ENCODE measurements at places on chromosomes 7 and 10. TPM values are rescaled to one million over a fixed set of nuclear protein-coding genes. Genes with fewer than 3 reads are reported as not detected.
A peak's percentile ranks its signal among the peaks of the same experiment; 100 is the strongest.

DNA sequence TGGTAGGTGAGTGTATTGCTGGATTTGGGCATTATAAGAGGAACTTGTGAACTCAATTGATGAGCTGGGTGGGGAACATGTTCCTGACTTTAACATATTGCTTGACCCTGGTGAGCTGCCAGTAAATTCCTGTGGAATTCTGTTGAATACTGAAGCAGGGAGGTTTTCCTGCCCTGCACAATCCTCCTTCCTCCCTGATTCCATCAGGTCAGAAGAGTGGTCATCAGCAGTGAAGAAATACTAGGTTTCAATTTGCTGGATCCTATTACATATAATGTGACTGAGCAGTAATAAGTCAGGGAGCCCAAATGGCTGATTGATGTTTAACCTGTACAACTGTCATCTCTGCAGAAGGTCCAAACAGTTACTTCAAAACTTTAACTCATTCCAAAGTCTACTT lies 581.2 kb downstream of the SUGCT start:
- H3K27me3 ChIP-seq: no peaks in the 10 kb centered on the region
- H3K4me1 ChIP-seq: peaks cover 6% of the 10 kb centered on the region
- H3K27ac ChIP-seq: no peak overlapping the region
- no peak for DNase-seq
- H3K36me3 ChIP-seq: no peaks in the 10 kb centered on the region
- H3K4me3 ChIP-seq: no peak overlapping the region

- no peaks in the 10 kb centered on the region for H3K27me3 ChIP-seq
- no peak overlapping the region for H3K4me3 ChIP-seq
- H3K4me1 ChIP-seq: peaks cover 2% of the 10 kb centered on the region
- no peak for DNase-seq
- no peaks in the 10 kb centered on the region for H3K36me3 ChIP-seq
These were observed 33.9 kb downstream of the CACUL1 start for GRCh38 chr10:118720685-118721538.

- H3K27ac ChIP-seq: no peak overlapping the region
- H3K27me3 ChIP-seq: no peaks in the 10 kb centered on the region
- peaks cover 2% of the 10 kb centered on the region for H3K4me1 ChIP-seq
- no peaks in the 10 kb centered on the region for H3K36me3 ChIP-seq
- peak; percentile 68 for DNase-seq
These were observed 75.7 kb downstream of the LYZL2 start for GRCh38 chr10:30553626-30554439.

DNA sequence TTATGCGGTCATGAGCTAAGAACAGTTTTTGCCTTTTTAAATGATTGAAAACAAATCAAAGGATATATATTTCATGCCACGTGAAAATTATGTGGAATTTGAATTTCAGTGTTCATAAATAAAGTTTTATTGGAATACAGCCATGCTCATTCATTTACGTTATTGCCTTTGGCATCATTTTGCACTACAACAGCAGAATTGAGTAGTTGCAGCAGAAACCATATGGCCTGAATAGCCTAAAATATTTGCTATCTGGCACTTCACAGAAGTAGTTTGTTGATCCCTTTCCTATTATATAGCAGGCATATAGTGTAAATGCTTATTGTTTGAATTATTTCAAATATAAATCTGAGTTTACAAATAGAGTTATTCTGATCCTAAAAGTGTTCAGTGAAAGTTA lies 59.7 kb downstream of the AUTS2 start:
- H3K4me1 ChIP-seq: peaks cover 23% of the 10 kb centered on the region
- H3K36me3 ChIP-seq: no peaks in the 10 kb centered on the region
- no peak for DNase-seq
- no peaks in the 10 kb centered on the region for H3K27me3 ChIP-seq
- H3K27ac ChIP-seq: no peak overlapping the region

DNA sequence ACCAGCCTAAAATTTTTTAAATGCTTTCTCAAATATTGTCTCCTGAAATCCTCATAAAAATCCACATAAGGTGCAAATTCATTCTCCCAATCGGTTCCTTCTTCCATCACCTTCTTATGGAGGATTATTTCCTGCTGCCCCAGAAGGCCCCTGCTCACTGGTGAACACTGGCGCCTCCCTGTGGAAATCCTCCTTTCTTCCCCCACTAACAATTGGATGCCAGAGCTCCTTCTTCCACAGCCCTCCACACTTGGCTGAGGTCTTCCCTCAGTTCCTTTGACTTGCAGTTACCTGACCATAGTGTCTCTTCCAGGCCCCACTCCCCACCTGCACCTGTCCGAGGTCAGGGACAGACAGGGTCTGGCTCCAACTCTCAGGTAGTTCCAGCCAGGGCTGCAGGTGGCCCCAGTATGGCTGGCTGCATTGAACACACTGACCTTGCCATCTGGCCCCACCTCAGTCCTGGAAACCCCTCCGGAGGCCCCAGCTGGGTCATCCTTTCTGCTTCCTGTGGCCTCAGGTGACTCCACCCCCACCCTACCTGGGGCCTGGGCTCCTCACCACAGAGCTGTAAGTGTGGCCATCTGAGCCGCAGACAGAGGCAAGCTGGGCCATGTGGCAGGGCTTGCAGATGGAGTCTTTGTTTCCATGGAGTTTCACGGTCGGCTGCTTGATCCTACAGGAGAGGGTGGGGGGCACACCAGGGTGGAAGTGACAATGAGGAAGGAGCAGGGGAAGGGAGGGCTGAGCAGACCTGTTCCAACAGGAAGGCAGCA lies 18.4 kb downstream of the SPOCK2 start:
- DNase-seq: no peak
- no peaks in the 10 kb centered on the region for H3K36me3 ChIP-seq
- H3K27me3 ChIP-seq: no peaks in the 10 kb centered on the region
- no peak overlapping the region for H3K27ac ChIP-seq
- H3K4me1 ChIP-seq: peaks cover 23% of the 10 kb centered on the region

GRCh38 chr10:3085785-3086567 lies 18.6 kb downstream of the PFKP start:
- no peak overlapping the region for H3K4me3 ChIP-seq
- H3K27ac ChIP-seq: no peak overlapping the region
- DNase-seq: no peak
- H3K4me1 ChIP-seq: no peaks in the 10 kb centered on the region
- H3K36me3 ChIP-seq: no peaks in the 10 kb centered on the region

DNA sequence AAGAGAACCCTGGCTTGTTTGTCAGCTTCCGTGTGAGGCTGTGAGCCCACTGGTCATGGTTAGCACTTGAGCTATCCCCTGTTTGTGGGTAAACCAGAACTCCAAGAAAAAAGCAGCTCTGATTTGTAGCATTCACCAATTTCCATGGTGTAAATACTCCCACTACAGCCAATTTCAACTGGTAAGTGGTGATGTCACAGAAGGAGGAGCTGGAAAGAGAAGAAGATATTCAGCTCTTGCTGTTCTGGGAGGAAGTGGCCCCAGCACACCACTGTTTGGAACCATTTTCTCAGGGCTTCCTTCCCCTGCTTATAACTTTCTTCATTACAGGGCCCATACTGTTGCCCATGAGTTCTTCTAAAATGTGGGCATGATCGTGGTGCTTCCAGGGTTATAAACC lies 500.1 kb upstream of the ZMIZ1 start:
- DNase-seq: no peak
- no peaks in the 10 kb centered on the region for H3K36me3 ChIP-seq
- H3K27me3 ChIP-seq: no peaks in the 10 kb centered on the region
- no peak overlapping the region for H3K4me3 ChIP-seq

GRCh38 chr10:16545116-16545736 lies 23.5 kb upstream of the C1QL3 start:
- H3K4me1 ChIP-seq: no peaks in the 10 kb centered on the region
- no peak for DNase-seq
- H3K36me3 ChIP-seq: no peaks in the 10 kb centered on the region

GRCh38 chr10:5354068-5354467 lies 10.7 kb upstream of the UCN3 start:
- no peaks in the 10 kb centered on the region for H3K4me1 ChIP-seq
- no peak overlapping the region for H3K27ac ChIP-seq
- DNase-seq: no peak
- no peaks in the 10 kb centered on the region for H3K36me3 ChIP-seq

DNA sequence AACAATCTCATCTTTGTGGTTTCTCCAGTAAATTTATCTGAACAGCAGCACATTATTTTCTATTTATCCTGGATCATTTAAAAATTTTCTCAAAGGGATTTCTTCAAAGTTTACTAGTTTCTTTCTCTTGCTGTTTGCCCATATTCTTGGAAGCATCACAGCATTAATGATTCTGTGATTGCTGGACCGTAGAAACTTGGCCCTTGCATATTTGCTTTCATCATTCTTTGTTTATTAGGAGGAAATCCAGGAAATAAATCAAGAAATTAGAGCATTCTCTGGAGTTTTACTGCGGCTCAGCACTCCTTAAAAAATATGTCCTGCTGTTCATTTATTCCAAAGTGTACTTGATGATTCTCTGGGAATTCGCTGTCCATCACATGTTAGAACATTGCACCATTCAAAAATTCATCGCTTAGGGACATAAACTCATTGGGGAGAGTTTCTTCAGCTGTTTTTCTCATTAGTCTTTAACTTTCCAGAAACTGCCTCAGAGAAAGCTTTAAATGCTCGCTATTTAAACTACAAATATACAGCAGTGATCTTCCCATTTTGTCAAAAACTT lies 264.0 kb upstream of the CDC14C start:
- H3K4me1 ChIP-seq: no peaks in the 10 kb centered on the region
- no peaks in the 10 kb centered on the region for H3K27me3 ChIP-seq
- H3K27ac ChIP-seq: no peak overlapping the region
- no peak overlapping the region for H3K4me3 ChIP-seq
- no peaks in the 10 kb centered on the region for H3K36me3 ChIP-seq

DNA sequence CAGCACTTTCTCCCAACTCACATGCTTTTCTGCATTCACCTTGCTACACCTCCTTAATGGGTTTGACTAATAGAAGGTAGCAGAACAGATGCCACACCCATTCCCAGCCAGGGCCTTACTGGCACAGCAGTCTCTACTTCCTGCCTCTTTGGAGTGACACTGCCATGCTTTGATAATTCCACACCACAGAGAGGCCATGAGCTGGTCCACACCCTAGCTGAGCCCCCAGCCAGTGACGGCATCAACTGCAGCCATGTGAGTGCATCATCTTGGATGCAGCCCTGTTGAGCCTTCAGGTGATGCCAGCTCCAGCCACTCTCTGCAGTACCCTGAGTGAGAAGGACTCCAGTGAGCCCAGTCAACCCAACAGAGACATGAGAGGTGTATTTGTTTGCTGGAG lies 27.5 kb upstream of the EZH2 start:
- no peak overlapping the region for H3K27ac ChIP-seq
- H3K4me3 ChIP-seq: no peak overlapping the region
- no peaks in the 10 kb centered on the region for H3K36me3 ChIP-seq
- DNase-seq: no peak

- no peaks in the 10 kb centered on the region for H3K27me3 ChIP-seq
- H3K27ac ChIP-seq: no peak overlapping the region
- H3K36me3 ChIP-seq: no peaks in the 10 kb centered on the region
- no peak for DNase-seq
- H3K4me3 ChIP-seq: no peak overlapping the region
These were observed 113.2 kb downstream of the CDK6 start for GRCh38 chr7:92723205-92723604.

DNA sequence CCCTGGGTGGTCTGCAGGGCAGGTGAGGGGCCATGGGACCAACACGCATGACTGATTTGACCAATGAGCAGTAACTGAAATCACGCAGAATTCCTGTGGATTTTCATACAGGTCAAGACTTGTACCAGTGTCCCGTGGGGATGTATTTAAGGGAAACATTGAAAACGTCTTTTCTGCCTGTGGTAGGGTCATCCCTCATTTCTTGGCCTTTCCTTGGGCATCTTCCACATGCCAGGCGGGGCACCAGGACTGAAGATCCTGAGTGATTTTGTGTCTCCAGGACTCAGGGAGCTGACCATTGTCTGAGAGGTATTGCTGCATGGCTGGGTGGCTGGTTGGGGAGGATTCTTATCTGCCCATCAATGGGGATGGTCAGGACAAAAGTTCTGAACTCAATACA lies 289.0 kb downstream of the GLRX3 start:
- DNase-seq: no peak
- no peaks in the 10 kb centered on the region for H3K36me3 ChIP-seq
- H3K27ac ChIP-seq: no peak overlapping the region
- H3K4me1 ChIP-seq: no peaks in the 10 kb centered on the region
- no peaks in the 10 kb centered on the region for H3K27me3 ChIP-seq

- H3K4me1 ChIP-seq: peaks cover 1% of the 10 kb centered on the region
- no peaks in the 10 kb centered on the region for H3K27me3 ChIP-seq
- H3K27ac ChIP-seq: no peak overlapping the region
- no peak for DNase-seq
These were observed 7.7 kb downstream of the USP6NL start for GRCh38 chr10:11603741-11604140.

DNA sequence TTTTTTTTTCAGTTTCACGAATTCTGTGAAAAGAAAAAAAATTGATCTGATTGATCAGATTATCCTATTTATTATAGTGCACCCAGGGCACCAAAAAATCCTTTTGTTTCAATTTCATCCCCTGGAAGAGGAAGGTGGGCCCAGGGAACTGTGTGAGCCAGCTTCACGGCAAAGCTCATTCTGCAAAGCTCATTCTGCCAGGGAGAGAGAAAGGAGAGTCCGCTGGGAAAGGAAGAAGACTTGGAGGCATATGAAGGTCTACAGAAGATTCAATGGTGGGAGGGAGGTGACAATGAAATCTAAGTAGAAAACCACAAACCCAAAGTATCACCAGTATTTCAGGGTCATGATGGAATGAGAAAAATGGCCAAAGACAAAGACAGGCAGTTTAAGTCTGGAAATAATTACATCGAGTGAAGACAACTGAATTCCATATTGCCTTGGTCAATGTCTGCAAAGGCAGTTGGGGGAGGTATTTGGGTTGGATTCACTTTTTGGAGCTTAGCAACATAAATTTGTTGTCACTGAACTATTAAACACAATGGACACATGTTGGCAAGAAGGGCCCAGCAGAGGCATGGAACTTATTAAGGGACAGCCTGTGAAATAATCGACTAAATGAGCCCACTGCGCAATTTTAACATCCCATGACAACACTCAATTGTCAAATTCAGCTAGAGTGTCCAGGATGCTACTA lies 587.8 kb upstream of the MKI67 start:
- no peaks in the 10 kb centered on the region for H3K36me3 ChIP-seq
- H3K27me3 ChIP-seq: no peaks in the 10 kb centered on the region
- H3K4me1 ChIP-seq: no peaks in the 10 kb centered on the region
- H3K4me3 ChIP-seq: no peak overlapping the region
- H3K27ac ChIP-seq: no peak overlapping the region

GRCh38 chr7:82286798-82287140 lies 156.8 kb downstream of the CACNA2D1 start:
- H3K27ac ChIP-seq: no peak overlapping the region
- no peaks in the 10 kb centered on the region for H3K36me3 ChIP-seq
- no peak overlapping the region for H3K4me3 ChIP-seq
- peaks cover 3% of the 10 kb centered on the region for H3K4me1 ChIP-seq
- no peak for DNase-seq

GRCh38 chr7:79620291-79620690 lies 166.8 kb upstream of the MAGI2 start:
- H3K27ac ChIP-seq: no peak overlapping the region
- H3K36me3 ChIP-seq: no peaks in the 10 kb centered on the region
- no peaks in the 10 kb centered on the region for H3K27me3 ChIP-seq
- H3K4me1 ChIP-seq: no peaks in the 10 kb centered on the region

Gene MEST
- 23.0 TPM for total RNA-seq

Gene ZNF804B
- 0.25 TPM for total RNA-seq

Gene GRID1
- 2.1 TPM for total RNA-seq

Gene MMD2
- not detected for total RNA-seq

Gene ZNF746
- 18.8 TPM for total RNA-seq

Gene NYAP1
- 8.9 TPM for total RNA-seq

Gene AKR1C4
- not detected for total RNA-seq

Gene ERVW-1
- total RNA-seq: not detected

Gene ADAMTS14
- total RNA-seq: 0.07 TPM

Gene TRIM50
- total RNA-seq: not detected
